Stimulated activated CD8-positive, alpha-beta memory T cell treated with anti-CD3 and anti-CD28 coated beads, Interleukin-15, amount 100 ng/mL, for 1 hour (primary cell): ENCODE measurements at places on chromosomes 4 and X.

GRCh38 chrX:134948333-134949241 is 42.2 kb upstream of the SMIM10 start:
- DNase-seq: no peak

DNA sequence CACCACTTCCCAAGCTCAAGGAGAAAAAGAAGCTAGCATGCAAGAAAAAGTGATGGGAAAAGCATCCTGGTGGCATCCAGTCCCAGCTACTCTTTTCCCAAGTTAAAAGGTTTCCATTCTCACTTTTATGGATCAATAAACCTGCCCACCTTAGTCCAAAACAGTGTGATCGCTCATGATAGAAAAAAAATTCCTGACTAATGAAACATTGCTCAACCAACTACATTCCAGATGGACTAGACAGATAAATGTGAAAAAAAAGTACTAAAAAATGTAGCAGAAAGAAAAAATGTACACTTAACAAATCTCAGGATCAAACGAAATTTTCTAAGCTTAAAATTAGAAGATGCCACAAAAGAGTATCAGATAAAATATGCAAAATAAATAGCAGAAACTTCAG is 312.2 kb downstream of the TMA16 start:
- no peak for DNase-seq

GRCh38 chrX:115018944-115019343 is 1.5 kb upstream of the IL13RA2 start:
- no peak for DNase-seq

DNA sequence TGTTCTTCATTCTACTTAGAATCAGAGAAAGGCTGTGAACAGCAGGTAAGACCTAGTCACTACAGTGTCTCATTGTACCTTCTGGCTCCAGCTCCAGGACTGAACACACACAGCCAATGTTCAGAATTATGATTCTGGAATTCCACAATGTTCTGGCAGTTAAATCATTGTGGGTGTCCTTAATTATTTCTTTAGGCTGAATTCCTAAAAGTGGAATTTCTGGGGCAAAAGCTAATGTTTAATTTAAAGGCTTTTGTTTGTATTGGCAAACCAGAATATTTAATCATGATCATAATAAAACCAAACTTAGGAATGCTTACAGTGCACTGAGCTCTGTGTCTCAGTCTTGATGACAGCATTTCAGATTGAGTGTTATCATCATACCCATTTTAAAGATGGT is 67.0 kb upstream of the FAT1 start:
- DNase-seq: no peak

GRCh38 chr4:85968945-85969819 is 390.7 kb downstream of the MAPK10 start:
- DNase-seq: no peak

DNA sequence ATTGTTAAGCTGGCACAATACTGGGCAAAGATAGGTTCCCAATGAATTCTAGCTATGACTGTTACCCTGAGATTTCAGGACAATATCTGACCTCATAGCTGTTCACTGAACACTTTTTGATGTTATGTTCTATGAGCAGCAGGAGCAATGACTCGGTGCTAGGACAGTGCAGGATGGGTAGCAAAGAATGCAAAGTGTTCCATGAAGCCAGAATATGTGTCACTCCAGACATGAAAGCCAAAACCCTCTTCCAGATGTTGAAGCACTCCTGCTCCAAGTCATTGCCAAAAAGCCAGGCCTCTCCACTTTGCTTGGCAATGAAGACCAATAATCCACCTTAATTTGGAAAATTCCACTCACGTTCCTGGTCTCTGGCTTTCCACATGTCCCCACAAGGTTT is 300.9 kb upstream of the CPEB2 start:
- no peak for DNase-seq

- DNase-seq: no peak
Measured at GRCh38 chr4:95510145-95510544, 38.6 kb downstream of the UNC5C start.

- DNase-seq: no peak
Measured at GRCh38 chrX:40457406-40457805, 123.4 kb upstream of the ATP6AP2 start.

DNA sequence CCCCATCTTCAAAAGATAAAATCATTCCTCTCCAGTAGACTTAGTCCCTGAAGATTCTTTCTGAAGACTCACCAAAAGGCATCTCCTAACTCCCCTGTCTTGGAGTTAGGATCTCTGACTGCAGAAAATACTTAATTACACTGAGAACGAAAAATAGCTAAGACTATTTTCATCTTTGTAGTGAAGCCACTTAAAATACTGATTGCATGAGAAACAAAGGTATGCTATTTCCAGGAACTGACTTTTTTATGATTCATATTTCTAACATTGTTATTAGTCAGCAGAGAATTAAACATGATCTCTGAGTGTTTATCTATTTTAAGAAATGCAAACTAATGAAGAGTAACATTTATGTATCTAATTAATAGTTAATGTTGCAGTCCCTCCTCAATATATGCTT is 71.8 kb upstream of the NR3C2 start:
- no peak for DNase-seq

DNA sequence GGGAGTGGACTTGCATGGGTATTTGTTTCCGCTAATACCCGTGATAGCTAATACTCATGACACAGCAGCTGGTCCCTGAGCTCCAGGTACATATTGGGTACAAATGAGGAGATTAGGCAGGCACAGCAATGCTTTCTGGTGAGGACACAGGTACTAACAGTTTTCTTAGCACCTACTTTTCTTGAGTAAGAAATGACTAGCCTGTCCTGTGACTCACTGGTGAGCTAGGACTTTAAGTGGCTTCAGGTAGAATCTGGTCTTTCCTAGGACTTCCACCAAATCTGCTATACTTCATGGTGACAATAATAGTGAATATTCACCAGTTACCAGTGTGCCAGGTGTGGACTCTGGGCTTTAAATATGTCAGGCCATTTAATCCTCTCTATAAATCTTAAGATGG is 407.4 kb upstream of the NR3C2 start:
- no peak for DNase-seq

DNA sequence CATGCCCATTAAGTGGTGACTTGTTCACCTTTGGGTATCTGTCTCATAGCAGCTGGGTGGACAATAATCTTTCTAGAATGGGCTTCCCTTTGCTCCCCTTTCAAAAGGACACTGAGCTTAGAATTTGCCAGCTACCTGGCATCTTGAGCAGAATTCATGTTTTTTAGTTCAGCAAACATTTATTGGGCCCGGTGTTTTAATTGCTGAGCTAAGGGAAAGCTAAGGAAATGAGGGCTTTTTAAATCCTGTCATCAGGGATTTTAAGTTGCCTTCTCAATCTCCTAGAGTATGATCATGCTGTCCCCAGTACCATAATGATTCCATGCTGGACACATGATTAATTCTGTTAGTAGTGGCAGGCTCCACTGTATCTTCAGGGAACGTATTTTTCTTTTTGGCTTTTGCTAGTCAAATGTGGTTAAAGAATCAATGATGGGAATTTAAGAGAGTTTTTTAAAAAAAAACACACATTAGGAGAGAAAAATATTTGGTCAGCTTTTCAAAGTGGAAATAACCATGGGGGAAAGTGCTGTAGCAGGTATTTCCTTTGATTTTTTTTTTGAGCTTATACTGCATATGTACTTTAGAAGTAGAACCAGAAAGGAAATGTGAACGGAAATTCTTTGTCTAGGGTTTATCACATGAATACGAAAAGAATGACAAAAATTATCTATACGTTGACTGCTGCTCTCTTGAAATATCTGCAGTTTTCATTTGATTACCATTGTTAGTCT is 208.9 kb downstream of the CLCN4 start:
- no peak for DNase-seq

GRCh38 chr4:6541789-6542188 is 33.2 kb upstream of the MAN2B2 start:
- DNase-seq: no peak

DNA sequence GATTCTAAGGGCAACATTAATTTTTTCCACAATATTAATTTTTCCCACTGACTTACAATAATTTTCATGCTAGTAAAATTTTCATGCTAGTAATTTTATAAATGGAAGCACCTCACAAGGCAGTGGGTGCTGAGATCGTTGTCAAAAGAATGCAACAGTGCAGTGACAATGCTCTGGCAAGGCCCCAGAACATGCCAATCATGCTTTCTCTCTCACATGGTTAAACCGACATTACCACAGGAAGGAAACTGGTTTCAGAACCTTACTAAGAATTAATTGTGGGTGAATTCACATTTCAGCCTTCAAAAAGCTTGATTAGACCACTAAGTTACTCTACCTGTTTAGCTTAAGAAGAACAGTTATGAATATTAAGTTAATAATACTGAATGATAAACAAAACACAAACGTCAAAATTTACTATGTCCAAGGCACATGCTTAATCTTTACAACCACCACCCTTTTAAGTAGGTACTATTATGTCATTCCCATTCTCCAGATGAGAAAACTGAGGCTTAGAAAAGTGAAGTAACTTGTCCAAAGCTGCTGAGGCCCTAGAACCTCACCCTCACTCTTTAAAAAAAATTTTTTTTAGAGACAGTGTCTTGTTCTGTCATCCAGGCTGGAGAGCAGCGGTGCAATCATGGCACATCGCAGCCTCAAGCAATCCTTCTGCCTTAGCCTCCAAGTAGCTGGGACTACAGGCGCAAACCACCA is 10.0 kb upstream of the OPHN1 start:
- DNase-seq: no peak

- DNase-seq: no peak
Measured at GRCh38 chr4:25925486-25926201, 11.6 kb downstream of the SMIM20 start.

GRCh38 chrX:87236830-87237440 is 280.7 kb upstream of the KLHL4 start:
- no peak for DNase-seq

DNA sequence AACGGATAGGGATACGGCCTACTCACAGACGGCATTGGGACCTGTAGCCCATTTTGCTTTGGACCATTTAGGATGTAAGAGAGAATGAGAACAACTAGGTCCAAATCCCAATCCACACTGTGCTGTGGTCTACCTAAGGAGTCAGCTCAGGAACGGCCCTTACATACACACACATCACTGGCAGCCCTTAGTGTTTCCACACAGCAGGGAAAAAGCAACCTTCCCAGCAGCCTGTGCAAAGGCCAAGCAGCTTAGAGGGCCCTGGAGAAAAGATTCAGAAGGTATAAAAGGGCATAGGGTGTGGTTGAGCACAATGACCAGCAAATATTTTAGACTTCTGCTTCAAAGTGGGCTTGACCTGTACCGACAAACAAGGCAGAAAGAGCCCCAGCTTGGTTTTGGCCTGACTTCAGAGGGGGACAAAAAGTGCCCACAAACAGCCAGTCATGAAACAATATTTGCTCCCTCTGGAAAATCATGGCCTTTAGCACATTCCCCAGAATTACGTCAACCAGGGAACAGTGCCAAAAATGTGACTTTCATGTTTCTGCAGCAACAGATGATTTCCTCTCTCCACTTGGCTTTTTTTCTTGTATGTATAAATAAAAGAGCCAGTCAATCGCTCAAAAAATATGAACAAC is 359.5 kb upstream of the FGF16 start:
- DNase-seq: no peak

DNA sequence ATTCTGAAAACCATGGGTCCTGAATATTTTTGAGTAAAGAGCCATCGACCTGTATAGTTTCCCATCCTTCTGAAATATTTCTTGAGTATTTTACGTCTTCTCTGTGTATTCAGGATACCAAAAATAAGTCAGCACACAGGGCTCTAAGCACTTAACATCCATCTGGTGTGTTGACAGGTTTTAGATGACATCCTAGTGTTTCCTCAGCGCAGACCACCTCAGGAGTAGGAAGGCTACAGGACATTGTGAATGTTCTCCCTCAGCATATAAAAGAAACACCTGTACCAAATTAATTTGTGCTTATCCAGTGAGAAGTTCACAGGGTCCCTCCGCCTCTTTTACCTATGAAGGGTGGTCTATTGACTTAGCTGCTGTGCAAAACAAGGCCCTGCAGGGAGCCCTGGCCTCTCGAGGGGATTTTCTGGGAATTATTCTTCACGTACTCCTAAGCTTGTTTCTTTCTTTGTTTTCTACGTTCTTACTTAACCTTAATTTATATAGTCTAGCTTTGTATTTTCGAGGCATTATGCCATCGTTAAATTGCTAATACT is 241.8 kb downstream of the FBXO8 start:
- DNase-seq: no peak

GRCh38 chrX:77527233-77528001 is 80.2 kb downstream of the FGF16 start:
- no peak for DNase-seq

GRCh38 chrX:5936438-5936837 is 292.2 kb downstream of the NLGN4X start:
- no peak for DNase-seq

- no peak for DNase-seq
Measured at GRCh38 chr4:187726485-187726884, 269.1 kb upstream of the ZFP42 start.

DNA sequence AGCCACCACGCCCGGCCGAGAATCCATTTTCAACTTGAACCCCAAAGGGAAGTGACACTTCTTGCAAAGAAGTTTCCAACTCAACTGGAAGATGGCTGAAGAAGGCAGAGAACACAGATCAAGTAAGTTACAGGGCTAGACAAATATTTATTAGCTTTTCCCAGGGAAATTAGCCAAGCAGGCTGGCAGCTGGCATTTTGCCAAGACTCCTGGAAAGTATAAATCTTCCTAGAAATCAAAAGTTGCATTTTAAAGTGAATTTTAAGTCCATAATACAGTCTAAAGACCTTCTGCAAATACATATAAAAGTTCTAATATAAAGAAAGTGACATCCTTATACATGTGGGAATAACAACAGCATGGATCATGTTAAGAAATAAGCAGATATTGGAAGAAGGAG is 3.4 kb upstream of the MRPL1 start:
- no peak for DNase-seq

- DNase-seq: no peak
Measured at GRCh38 chr4:38241541-38241940, 281.3 kb downstream of the PTTG2 start.

- no peak for DNase-seq
Measured at GRCh38 chr4:132587626-132588025, 561.5 kb upstream of the PCDH10 start.

- DNase-seq: no peak
Measured at GRCh38 chrX:71482228-71482958, 50.5 kb upstream of the OGT start.

GRCh38 chrX:40552768-40553167 is 28.0 kb upstream of the ATP6AP2 start:
- DNase-seq: no peak

GRCh38 chrX:64536736-64537135 is 141.5 kb upstream of the MTMR8 start:
- no peak for DNase-seq

GRCh38 chr4:5710961-5711478 is at the start of gene EVC:
Gene EVC, plus strand, starts transcription at chr4:5711201. Its CDS starts 180 bp downstream, at chr4:5711381.
- DNase-seq: no peak

GRCh38 chrX:68833448-68833805 is 4.6 kb downstream of the EFNB1 start:
- no peak for DNase-seq

DNA sequence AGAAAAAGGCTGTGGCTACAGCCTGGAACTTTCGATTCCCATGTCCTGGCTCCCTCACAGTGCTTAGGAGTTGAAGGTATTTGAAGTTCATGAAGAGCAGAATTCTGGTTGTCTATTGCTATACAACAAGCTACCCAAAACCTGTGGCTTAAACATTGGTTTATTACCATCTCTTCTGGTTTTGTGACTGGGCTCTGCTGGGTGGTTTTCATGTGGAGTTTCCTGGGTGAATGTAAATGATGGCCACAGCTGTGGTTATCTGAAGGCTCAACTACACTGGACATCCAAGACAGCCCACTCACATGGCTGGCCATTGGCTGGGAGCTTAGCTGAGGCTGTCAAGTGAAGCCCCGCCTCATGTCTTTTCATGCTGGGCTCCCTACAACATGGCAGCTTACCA is 7.2 kb upstream of the CCDC149 start:
- no peak for DNase-seq
